ENCODE measurements at places on chromosomes 12 and 14.

DNA sequence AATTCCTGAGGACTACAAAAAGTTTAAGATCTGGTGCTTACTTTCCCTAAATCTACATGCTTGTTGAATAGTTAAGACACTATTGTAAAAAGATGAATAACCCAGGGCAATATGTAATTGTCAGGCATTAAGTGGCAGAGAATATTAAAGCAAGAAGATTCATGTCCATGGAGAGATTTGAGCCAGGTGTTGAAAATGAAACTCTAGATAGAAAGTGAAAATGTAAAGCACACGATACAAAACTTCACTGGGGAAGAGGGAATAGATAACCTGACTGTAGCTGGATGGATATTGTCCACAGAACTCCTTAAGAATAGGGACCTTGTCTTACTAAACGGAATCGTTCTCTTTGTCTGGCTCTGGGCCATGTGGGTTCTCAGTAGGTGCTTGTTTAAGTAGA lies 5.0 kb downstream of the CAND1 start:
- DNase-seq: no peak

DNA sequence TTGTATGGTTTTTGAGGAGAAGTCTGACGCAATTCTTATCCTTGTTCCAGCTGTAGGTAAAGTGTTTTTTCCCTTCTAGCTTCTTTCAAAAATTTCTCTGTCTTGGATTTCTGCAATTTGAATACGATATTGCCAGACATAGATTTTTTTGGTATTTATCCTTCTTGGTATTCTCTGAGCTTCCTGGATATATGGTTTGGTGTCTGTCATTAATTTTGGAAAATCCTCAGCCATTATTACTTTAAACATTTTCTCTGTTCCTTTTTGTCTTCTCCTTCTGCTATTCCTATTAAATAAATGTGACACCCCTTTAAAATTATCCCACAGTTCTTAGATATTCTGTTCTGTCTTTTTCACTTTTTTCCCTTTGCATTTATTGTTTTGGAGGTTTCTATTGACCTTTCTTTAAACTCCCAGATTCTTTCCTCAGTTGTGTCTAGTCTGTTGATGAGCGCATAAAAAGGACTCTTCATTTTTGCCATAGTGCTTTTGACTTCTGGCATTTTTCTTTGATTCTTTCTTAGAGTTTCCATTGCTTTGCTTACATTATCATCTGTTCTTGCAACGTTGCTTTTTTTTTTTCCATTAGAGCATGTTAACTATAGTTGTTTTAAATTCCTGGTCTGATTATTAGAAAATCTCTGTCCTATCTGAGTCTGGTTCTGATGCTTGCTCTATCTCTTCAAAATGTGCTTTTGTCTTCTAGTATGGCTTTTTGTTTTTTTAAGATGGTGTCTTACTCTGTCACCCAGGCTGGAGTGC lies 129.1 kb downstream of the MSRB3 start:
- no peak for DNase-seq

GRCh38 chr12:12600659-12601058 lies 11.0 kb upstream of the CREBL2 start:
- DNase-seq: no peak

DNA sequence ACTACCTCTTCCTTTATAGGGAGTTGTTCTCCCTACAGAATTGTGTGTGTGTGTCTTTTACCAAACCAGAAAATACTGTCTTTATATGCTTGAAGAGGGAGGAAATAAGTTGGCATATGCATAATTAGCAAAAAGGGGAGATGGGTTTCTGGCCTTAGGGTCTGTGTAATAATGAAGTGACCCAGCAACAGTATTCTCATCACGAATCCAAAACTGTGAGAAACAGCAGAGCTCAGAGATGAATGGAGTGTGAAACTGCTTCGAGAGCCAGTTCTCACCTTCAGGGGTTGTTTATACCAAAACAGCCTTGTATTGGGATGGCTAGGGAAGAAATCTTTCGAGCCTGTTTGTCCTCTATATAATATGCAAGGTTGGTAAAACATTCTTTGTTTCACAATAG lies 227.5 kb downstream of the MON2 start:
- no peak for DNase-seq

DNA sequence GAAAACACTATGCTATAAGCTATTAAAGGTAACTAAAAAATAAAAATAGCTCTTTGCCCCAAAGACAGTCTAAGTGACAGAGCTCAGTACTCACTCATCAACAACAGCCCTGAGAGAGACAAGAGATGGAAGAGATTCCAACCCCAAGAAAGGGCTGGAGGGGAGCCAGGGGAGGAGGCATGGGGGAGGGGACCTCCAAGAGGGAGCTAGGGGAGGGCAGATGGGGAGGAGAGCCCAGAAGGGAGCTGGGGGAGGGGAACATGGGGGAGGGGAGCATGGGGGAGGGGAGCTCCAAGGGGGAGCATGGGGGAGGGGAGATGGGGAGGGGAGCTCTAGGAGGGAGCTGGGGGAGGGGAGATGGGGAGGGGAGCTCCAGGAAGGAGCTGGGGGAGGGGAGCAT lies 7.7 kb downstream of the SSH1 start:
- DNase-seq: no peak

GRCh38 chr14:96002498-96002884 lies 36.7 kb upstream of the C14orf132 start:
- no peak for DNase-seq

Measured in urothelium cell line (cell line).